Fibroblast of skin of back (primary cell): ENCODE measurements at places on chromosomes 5 and 9.
A peak's percentile ranks its signal among the peaks of the same experiment; 100 is the strongest.

DNA sequence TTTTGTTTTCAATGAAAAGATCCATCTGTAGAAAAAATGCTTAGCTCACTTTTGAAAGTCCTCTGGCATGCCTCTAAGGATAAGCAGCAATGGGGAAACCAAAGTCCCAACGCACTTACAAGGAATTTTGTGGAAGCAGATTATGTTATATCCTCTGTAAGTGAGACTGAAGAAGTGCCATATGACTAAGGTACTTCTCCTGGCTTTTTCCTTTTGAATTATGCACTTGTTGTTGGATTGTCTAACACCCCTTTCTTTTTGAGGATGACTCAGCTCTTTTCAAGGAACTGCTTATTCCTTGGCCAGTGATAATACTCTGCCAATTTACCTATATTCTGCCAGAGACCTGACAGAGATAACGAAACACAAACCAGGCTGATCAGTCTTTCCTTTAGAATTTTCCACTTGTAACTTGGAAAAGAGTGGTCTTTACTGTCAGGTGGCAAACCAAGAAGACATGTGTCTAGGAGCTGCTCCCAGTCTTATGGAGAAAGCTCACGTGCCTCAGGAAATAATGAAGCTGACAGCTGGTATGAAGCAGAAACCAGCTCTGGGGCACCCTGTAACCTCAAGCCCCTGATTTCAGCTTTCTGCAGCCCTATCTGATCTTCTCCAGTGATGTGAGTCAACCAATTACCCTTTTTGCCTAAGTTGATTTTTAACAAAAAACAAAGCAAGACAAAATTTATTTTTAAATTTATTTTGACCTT, 290.8 kb upstream of the FBXL7 start:
- no peak for DNase-seq

DNA sequence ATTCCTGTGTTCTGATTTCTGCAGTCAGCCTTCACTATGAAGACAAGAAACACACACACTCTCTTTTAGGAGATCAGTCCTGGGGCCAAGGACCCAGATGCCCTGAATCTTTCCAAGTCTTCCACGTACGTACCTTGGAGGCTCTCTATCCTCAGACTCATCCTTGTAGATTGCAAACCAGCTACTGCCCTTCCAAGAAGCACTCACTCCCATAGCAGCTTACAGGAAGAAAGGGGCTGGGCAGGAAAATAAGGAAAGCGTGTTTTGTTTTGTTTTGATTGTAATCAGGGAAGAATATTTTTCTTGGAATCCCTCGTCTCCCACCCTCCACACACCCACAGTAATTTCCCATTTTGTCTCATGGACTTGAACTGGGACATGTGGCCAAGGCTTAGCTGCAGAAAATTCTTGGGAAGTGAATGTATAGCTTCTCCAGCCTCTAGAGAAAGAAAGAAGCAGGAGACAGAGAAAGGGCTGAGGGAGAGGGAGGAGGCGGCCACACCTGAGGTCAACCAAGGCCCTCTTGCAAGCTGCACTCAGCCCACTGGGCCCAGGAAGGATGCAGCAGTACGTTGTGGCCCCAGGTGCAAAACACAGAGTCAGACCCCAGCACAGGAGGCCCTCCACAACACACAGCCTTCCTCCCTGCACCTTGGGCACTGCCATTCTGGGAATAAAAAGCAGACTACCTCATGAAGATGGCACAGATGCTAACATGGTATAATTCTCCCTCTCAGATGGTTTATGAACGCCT, 29.9 kb downstream of the IRX2 start:
- peak; percentile 26 for DNase-seq

DNA sequence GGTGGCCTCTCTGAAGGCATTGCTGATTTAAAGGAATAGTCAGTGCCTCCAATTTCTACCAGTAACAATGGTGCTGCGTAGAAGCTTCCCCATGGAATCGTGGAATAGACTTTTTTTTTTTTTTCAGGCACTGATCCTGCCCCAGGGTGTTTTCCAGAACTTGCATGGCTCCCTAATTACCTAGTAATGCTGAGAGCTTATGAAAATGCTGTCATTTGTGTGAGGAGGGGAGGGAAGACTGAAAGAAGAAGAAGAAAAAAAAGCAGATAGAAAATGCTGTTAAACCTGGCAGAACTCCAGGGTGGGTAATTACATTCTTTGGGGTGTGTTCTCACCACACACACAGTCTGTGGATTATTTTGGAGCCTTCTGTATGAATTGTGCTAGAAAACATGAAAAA, 4.8 kb upstream of the GRIA1 start:
- DNase-seq = peak; percentile 16

GRCh38 chr5:132024789-132025402, 13.4 kb upstream of the ACSL6 start:
- no peak for DNase-seq

DNA sequence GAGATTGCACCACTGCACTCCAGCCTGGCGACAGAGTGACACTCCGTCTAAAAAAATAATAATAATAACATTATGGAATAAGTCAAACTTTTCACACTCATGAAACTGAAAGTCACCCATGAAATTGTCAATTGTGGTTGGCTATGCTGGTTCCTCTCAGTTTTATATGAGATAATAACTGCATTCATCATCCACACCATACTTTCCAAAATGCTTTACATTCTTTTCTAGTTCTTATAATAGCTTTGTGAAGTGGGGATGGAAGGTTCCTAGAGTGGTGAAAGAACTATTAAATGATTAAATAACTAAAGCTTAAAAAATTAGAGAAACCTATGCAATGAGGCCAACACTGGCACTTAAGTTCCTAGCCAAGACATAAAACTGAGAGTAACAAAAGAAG, 12.6 kb upstream of the ASPN start:
- DNase-seq = peak; percentile 76

- no peak for DNase-seq
These were observed 47.9 kb upstream of the ST8SIA4 start for GRCh38 chr5:100950985-100951384.

DNA sequence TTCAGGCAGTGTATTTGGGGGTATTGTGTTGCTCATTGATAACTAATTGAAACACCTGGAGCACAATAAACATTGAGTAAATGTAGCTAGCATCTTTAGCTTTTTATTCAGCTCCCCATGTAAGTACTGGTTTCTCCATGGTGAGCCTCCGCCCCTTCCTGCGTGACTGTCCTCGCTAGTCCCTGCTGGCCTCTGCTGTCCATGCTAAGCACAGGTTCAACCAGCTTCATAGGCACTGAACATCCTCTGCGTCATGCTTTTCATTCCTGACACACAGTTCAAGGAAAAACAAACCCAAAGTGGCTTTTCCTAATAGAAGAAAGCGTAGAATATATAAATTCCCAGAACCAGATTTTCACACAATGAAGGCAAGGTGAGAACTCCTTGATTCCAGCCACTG, 27.3 kb upstream of the DAP start:
- peak; percentile 19 for DNase-seq

DNA sequence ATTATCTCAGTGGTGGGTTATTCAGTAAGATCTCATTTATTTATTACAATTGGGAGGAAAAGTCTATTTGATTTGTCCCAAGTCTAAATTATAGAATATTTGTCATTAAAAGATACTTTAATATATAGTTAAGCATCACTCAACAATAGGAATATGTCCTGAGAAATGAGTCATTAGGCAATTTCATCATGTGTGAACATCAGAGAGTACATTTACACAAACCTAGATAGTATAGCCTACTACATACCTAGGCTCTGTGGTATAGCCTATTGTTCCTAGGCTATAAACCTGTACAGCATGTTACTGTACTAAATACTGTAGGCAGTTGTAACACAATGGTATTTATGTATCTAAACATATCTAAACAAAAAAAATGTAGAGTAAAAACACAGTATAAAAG, 135.0 kb upstream of the RASA1 start:
- DNase-seq = no peak

DNA sequence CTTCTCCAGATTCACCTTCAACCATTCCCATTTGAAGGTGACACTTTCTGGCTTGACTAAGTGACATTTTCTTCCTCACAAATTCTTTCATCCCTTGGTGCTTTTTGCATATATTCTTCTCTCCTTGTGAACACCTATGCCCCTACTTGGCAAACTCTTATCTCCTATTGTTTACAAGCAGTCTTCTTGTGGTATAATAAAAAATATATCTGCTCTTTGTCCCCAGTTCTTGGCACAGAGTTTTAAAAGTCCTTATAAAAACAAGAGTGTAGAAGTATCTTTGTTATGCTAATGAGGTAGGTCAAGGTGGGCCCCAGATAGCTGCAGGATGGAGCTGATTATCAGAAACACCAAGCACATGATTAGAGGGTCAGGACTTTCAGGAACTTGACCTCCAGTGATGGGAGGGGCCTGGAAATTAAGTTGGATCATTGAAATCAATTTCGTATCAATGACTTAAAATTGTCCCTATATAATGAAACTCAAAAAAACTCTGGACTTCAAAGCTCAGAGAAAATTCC, 38.0 kb downstream of the TMEM161B start:
- DNase-seq = no peak

DNA sequence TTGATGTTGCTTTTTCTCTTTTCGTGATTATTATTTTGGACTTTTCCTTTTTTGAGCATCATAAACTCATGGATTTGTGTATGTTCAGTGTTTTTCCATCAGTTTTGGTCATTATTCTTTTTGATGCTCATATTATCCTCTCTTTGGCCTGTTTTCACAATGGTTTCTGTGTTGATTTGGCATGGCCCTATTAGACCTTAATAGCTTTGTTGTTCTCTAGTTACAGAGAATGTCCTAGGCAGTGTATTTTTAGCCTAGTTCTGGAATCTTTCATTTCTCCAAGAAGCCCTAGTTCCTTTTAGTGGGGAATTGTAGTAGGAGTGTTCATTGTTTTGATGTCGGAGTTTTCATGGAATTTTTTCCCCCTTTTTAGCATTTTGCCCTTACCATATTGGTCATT, 41.3 kb upstream of the ROPN1L start:
- no peak for DNase-seq

DNA sequence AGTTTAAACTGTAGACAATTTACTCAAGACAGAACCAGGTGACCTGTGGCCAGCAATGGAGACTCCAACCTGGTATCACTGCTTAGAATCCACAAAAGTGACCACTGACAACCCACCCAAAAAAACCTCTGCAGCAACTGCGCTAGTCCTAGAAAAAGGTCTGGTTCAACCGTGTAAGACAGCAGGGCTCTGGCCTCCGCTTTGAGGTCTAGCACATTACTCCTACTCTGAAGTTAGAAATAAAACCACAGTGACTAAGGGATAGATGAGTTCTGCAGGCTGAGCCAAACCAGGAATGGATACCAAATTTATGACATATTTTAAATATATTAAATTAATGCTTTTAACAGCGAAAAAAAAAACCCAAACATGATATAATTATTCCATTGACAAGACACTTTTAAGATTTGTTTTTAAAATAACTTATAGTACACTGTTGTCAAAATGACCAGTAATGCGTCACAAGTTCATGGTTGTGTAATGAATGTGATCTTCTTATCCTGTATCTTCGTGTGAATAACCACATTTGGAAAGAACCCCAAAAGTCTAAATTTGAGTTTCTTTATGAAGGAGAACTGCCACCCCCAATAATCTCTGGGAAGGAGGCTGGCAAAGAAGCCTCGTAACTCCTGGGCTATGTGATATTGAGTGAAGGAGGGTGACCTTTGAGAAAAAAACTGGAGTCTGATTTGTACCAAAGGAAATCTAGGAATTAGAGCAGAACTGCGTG, 101.9 kb upstream of the SLC44A1 start:
- peak; percentile 49 for DNase-seq
